ENCODE measurements at places on chromosomes 2 and 18.

GRCh38 chr18:31424383-31424988 is 23.1 kb upstream of the DSG3 start:
- no peak for ATAC-seq

DNA sequence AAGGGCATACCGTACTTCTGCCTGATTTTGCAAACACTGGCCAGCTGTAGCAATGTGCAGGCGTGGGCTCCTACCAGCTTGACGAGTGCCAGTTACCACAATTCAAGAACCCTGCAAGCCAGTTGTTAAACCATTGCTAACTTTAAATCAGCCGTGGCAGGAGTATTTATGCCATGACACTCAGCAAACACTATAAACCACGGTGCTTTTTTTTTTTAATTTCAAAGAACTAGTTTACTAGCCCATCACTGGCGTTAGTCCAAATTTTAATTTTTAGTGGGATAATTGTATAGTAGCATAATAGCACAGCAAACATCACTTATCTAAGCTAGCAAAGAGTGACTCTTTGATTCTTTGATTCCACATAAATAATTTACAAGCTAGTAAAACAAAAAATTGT is 111.1 kb downstream of the COL4A4 start:
- no peak for ATAC-seq

GRCh38 chr2:121187351-121187981 is 97.5 kb downstream of the TFCP2L1 start:
- ATAC-seq = no peak

GRCh38 chr2:172919732-172920131 is 155.9 kb upstream of the MAP3K20 start:
- no peak for ATAC-seq

- no peak for ATAC-seq
These were observed 398.9 kb downstream of the RND3 start for GRCh38 chr2:150088538-150088937.

DNA sequence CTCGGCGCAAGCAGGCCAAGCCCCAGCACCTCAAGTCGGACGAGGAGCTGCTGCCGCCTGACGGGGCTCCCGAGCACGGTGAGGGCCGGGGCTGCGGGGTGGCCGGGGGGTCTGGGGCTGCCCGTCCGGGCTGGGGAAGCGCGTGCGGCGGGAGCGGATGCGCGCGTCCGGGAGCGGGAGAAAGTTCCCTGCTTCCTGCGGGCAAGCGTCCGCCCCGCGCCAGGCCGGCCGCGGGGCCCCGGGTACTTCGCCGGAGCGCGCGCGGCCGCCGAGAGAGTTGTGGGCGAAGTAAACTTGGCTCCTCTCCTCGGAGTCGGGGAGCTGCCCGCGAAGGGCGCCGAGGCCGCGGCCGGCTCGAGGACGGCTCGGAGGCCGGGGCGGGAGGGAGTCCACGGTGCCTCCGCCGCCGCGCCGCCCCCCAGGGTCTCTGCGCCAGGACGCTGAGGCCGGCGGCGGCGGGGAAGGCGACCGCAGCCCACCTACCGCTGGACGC is 707 bp downstream of the SALL3 start:
- no peak for ATAC-seq

- ATAC-seq = no peak
These were observed 14.4 kb upstream of the EGR4 start for GRCh38 chr2:73307720-73308119.

DNA sequence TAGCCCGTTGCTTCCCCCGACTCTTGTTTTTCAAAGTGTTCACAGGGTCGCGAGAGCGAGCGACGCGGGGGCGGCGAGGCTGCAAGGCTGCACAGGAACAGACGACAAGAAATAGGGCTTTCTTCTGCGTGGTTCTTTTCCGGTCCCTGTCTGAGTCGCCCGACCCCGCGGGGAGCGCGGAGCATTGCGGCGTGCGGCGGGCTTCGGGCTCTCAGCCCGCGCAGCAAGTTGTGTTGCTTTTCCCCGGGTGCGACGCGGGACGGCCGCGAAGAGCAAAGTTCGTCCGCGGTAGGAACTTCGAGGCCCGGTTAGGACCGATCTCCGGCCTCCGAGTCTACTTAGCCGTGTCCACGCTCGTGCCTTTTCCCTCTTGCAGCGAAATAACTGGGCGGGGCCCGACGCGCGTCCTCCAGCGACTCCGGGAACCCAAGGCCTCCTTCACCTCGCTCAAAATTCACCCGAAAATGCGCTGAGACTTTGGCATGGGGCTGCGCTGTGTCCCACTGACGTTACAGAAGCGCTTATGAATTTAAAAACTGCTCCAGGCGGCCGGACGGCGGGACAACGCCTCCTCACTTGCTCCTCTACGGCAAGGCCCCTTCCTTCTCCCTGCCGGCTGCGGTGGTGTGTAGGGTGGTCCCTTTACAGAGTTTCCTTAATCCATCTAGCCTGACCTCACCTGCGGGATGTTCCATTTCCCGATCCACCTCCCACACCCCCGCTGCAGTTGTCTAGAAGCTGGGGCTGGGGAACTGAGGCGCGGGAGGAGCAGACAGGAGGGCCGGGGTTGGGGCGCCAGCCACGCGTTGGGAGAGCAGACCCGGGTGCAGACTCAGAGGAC is 1.5 kb upstream of the BCL2L11 start:
- no peak for ATAC-seq

- ATAC-seq = no peak
These were observed 76.6 kb downstream of the SLC66A2 start for GRCh38 chr18:79874553-79875530.

- ATAC-seq = no peak
These were observed 1.0 kb upstream of the PPP1CB start for GRCh38 chr2:28750316-28751251.

GRCh38 chr18:47296462-47296861 is 45.0 kb upstream of the SKOR2 start:
- ATAC-seq = no peak

DNA sequence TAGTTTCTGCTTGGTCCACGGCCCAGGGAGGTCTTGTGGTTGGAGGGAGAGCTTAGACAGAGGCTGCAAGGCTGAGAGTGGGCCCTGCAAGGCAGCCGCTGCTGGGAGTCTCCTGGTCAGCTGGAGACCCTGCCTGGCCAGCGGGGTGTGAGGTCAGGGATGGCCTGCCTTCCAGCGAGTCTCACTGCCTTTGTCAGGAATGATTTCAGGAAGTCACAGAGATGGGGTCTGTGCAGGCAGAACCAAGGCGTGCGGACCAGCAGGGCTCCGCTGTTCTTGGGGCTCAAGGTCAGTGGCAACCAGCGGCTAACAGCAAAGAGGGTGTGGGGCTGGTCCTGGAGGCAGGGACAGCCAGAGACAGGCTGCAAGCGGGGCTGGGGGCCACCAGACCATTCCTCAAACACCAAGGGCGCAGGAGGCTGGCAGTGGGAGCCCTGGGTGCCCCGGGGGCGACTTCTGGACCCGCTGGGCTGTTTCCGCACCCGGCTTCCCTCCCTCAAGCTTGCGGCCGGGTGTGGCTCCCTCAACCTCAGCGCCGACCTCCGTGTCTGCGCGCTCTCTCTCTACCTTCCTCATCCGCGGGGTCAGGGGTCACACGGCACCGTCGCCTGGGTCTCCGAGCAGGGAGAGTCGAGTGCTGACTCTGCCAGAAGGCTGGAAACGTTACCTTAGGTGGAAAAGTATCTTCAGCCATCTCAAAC is 124.5 kb upstream of the CTDP1 start:
- no peak for ATAC-seq

DNA sequence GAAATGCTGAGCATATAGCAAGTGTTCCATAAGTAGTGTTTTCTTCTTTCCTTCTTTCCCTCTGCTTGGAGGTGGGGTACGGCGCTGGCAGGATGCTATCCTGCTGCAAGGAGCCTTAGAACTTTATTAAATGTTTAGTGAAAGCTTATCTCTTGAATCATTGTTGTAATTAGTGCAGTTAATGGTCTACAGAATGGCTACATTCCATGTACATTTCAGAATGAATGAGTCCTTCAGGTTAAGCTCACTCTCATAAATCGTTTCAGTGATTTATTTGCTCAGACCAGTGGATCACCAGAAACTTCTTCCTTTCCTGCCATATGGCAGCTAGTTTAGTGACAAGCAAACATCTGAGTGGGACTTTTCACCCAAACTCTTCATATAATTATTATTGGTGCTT is 3.3 kb upstream of the YWHAQ start:
- ATAC-seq = no peak

DNA sequence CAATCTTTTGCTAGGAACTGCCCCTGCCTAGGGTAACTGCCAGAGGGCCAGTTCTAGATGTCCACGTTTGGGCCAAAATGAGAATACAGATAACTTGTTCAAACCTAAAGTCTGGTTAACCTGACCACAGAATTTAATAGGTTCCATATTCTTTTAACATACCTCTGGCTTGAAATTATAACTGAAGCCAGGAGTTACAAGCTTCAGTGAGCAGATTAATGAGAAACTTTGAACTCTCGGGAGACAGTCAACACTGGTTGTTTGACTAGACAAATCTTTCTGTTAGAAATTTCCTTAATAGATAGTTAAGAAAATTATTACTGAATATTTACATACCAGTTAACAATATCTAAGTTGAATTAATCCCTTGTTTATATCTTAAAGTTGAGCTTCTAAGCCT is 110.0 kb upstream of the KLF7 start:
- ATAC-seq = no peak

DNA sequence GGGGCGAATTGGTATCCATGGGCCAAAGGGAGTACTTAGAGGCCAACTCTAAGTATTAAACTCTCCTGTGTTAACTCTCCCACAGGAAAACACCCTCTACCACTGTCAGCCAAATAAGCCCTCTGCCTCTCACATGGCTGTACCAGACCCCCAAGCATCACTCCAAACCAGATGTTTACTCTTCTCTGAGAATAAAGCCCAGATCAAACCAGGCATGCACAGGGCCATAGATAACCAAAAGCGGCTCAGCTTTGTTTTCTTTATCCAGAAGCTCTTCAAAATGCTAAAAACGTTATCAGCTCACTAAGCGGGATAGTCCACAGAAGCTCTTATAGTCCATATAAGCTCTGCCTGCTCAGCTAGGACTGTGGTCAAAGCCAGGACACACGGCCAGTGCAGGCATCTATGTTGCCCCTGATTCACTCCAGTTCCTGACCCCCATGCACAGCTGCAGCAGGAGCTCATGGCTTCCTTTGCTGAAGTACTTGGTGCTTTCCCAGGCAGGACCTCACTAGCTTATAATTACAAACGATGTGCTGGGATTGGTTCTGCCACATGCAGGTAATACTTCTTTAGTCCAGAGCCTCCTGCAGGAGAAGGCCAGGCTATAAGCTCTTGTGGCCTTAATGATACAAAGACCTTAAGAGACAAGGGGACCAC is 21.0 kb upstream of the SEMA4C start:
- ATAC-seq = no peak

GRCh38 chr18:32998285-32998684 is 225.5 kb upstream of the KLHL14 start:
- ATAC-seq = no peak

- ATAC-seq = no peak
These were observed 6.9 kb upstream of the FLACC1 start for GRCh38 chr2:201363857-201364560.

DNA sequence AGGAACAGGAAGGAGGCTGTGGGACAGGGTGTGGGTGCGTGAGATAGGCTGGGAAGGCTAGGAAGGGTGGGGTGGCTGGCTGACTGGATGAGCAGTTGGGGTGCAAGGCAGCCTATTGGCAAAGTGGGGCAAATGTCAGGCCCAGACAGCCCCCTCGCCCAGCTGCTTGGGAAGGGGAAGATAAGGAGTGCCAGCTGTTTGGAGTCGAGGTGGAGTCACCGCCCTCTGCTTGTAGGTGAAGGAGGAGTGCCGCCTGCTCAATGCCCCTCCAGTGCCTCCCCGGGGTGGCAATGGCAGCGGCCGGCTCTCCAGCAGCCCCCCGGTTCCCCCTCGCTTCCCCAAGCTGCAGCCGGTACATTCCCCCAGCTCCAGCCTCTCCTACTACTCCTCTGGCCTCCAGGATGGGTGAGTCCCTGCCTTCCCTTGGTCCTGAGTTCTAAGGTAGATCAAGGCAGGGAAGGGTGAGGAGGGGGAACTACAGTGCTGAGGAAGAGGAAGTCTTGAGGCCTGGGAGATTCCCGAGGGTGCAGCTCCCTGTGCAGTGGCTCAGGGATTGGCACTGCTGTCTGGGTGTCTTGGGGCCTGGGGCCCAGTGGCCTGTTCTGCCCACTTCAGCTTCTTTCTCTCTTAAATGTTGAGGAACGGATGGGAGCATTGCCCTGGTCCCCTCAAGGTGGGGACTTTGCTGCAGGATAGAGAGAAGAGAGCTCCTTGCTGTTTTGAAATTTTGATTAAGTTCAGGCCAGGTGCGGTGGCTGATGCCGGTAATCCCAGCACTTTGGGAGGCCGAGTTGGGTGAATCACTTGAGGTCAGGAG is 13.3 kb downstream of the GAREM2 start:
- ATAC-seq = no peak

DNA sequence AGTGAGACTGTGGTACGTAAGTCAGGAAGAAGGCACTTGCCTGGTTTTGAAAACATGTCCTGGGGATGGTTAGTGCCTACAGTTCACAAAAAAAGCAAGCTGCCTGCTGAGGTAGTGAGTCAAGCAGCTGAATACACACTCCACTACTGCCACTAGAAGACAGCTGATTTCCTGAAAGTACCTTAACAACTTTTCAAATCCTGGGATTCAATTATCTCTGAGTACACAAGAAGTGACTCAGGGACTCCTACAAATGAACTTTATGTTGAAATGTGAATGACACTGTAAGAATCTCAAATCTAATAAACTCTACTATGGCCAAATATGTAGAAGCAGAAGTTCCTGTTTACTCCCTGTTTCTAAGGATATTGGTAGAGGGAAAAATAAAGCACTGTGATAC is 58.0 kb upstream of the ARL5A start:
- ATAC-seq = no peak

- no peak for ATAC-seq
These were observed 245.7 kb downstream of the IKZF2 start for GRCh38 chr2:212905640-212906201.

DNA sequence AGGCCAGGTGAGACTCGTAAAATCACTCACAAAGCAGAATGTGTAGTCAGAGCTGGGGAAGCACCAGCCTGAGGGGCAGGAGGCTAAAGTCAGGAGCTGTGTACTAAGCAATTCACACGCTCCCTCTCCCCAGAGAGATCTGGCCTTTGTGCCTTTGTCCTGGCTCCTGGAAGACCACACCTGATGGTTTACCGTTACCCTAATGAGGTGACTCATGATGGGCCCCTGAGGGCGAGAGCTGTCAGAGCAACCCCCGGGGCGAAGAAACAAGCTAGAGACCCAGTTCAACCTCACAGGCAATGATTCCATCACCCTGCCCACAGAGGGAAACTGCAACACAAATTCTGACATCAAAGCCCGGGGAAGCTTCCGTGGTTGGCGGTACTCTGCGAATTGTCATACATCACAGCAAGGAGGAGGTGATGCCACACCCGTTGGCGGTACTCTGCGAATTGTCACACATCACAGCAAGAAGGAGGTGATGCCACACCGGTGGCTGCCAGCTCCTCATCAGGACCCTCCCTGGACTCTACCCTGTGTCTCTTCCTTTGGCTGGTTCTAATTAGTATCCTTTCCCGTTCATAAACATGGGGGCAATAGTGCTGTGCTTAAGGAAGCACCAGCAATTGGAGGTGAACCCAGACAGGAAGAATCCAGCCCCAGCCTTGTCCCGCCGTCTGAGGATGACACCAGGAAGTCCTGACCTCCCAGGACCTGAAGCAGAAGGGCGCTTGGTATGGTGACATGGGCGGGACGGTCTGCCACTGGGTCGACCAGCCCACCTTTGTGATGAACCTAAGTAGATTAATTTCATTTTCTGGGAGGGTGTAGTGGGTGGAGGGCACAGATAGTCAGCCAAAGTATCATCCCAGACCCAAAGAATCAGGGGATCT is 30.5 kb downstream of the B3GNT7 start:
- no peak for ATAC-seq

- no peak for ATAC-seq
These were observed 42.5 kb downstream of the DAPL1 start for GRCh38 chr2:158837645-158838044.

Measured in gastroesophageal sphincter (tissue), 4 donors.